ENCODE measurements at places on chromosomes 6 and 20. TPM values are rescaled to one million over a fixed set of nuclear protein-coding genes. Genes with fewer than 3 reads are reported as not detected.

- no peaks in the 10 kb centered on the region for H3K36me3 ChIP-seq
- no peak overlapping the region for H3K27ac ChIP-seq
- DNase-seq = no peak
- H3K4me3 ChIP-seq = no peak overlapping the region
- H3K27me3 ChIP-seq = no peaks in the 10 kb centered on the region
- no peaks in the 10 kb centered on the region for H3K4me1 ChIP-seq
Measured at GRCh38 chr6:148635070-148635743, 111.6 kb upstream of the UST start.

- no peaks in the 10 kb centered on the region for H3K36me3 ChIP-seq
- no peak overlapping the region for H3K4me3 ChIP-seq
- H3K4me1 ChIP-seq = no peaks in the 10 kb centered on the region
- H3K27me3 ChIP-seq = no peaks in the 10 kb centered on the region
- H3K27ac ChIP-seq = no peak overlapping the region
- no peak for DNase-seq
Measured at GRCh38 chr6:30352550-30352949, 7.6 kb downstream of the RPP21 start.

DNA sequence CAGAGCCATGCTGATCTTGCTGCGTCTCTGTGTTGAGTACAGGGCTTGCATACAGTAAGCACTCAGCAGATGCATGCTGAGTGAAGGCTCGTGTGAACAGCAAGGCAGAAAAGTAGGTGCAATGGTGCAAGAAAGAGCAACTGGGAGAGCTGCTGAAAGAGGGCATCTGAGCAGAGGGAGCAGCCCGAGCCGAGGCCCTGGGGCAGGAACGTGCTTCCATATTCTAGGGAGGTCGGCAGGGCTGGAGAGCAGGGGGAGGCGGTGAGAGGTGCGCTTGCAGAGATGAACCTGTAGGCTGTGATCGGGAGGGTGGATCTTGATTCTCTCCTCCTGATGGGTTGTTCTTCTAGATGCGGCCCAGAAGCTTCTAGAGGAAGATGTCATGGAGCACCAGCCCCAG is 26.4 kb upstream of the STX16 start:
- no peak for DNase-seq
- no peak overlapping the region for H3K27ac ChIP-seq
- no peaks in the 10 kb centered on the region for H3K4me1 ChIP-seq
- H3K27me3 ChIP-seq = no peaks in the 10 kb centered on the region
- H3K4me3 ChIP-seq = no peak overlapping the region

Gene ABT1
- total RNA-seq = 7.3 TPM

DNA sequence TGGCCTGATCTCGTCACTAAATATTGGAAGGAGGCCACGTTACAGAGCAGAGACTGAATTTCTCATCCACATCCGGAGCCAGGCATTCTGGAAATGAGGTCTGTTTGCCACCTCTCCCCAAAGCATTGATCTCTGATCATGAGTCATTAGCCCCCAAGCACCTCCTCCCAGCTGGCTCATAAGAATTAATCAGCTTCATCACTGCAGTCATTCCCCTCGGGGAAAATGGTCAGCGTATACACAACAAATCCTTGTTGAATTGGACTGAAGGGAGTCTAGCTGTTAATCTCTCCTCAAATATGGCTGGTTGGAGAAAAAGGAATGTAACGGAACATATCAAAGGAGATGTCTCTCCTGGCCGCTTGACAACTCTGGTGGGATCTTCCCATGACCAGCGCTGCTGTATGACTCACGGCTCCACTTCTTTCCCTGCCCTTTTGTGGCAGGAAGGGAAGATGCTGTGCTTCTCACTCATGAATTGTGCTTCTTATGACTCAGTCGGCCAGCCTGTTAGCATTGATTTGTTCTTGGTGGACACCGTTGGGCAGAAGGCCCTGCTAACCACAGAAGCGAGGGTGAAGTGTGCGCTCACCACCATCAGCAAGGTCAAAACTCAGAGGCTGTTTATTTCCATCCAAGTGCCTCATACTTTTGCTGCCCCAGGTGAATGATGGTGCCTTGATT is 76.7 kb downstream of the RNF182 start:
- H3K27me3 ChIP-seq = no peaks in the 10 kb centered on the region
- H3K27ac ChIP-seq = no peak overlapping the region
- no peak overlapping the region for H3K4me3 ChIP-seq
- H3K36me3 ChIP-seq = no peaks in the 10 kb centered on the region

DNA sequence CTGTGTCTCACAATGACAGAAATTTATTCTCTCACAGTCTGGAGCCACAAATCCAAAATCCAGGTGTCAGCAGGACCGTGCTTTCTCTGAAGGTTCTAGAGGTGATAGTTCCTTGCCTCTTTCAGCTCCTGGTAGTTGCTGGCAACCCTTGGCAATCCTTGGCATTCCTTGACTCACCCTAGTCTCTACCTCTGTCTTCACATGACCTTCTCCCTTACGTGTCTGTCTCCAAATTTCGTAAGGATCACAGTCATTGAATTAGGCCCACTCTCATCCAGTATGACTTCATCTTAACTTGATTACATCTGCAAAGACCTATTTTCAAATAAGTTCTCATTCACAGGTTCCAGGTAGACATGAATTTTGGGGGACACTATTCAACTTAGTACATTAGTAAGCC is 143.1 kb downstream of the CEP57L1 start:
- no peaks in the 10 kb centered on the region for H3K36me3 ChIP-seq
- DNase-seq = no peak
- H3K4me1 ChIP-seq = no peaks in the 10 kb centered on the region
- no peak overlapping the region for H3K4me3 ChIP-seq
